ENCODE measurements at places on chromosomes 6 and 20.

GRCh38 chr20:5751856-5752255 lies 1.7 kb downstream of the SHLD1 start:
- no peak for DNase-seq

GRCh38 chr6:143050509-143050908 lies 10.2 kb upstream of the AIG1 start:
- no peak for DNase-seq

DNA sequence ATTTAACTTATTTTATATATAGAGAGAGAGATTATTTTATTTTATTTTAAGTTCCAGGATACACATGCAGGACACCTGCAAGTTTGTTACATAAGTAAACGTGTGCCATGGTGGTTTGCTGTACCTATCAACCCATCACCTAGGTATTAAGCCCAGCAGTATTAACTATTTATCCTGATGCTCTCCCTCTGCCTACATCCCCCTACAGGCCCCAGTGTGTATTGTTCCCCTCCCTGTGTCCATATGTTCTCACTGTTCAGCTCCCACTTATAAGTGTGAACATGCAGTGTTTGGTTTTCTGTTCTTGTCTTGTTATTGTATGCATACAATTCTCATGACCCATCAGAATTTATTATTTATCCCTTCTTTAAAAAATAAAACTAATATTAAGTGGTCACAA lies 34.6 kb downstream of the FKBP1C start:
- no peak for DNase-seq

- DNase-seq = peak; percentile 69
Measured at GRCh38 chr6:72422171-72422570, 199.7 kb upstream of the KCNQ5 start.

DNA sequence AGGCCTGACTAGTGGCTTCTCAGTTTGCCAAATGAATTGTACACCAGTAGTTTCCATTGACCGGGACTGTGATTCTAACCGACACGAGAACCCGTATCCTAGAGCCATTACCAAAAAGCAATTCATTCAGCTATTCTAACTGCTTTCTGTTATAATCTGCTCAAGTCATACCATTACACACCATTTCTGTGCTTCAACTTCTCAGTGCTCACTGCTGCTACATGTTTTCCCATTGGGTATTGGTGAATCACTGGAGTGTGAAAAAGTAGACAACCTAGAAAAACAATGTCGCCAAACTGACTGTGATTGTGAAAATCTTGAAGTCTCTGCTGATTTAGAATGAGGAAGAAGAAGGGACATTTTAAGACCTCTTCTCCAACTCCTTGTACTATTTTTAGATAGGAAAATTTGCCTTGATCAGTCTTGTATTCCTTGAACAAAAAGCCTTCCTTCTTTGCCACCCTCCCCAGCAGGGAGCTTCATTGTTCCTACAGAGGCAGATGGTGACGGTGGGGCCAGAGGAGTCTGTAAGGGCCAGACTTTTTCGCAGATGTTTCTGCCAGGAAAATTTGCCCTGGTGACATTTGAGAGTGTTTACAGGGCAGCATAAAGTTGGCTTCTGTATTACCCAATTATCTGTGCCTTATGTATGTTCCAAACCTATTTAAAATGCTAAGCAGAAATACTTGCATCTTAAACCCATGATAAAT lies 31.7 kb upstream of the MAP3K4 start:
- no peak for DNase-seq

GRCh38 chr6:149513915-149514314 lies 29.1 kb upstream of the ZC3H12D start:
- DNase-seq = no peak

DNA sequence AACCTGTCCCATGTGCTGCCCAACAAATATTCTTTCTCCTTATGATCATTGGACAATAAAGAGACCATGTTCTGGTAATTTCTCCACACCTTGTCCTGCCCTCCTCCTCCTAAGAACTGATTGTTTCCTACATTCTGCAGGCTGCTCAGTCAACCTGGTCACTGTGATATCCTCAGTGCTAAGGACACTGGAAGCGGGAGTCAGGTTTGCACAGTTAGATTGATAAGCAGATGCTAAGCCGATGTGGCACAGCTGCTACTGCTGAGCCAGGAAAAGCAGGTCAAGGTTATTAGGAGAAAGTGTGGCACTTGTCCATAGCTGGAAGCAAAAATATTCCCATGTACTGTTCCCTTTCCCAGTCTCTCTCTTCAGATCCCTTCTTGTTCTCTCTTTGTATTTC lies 154.8 kb downstream of the TFAP2B start:
- DNase-seq = no peak

DNA sequence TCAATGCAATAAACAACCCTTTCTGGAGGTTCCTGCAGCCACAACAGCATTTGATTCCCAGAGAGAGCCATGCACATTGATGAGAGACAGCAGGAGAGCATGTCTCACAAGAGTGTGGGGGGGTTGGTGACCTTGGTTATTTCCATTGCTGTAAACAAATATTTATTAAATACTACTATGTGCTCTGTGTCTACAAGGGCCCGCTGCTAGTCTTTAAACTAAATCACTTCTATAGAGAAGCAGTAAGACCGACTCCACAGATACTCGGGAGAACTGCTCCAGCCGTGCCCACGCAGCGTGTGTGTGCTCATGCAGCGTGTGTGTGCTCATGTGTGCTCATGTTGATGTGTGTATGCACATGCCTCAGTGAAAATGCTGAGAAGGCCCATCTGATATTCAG lies 82.7 kb upstream of the TRAF3IP2 start:
- DNase-seq = no peak

DNA sequence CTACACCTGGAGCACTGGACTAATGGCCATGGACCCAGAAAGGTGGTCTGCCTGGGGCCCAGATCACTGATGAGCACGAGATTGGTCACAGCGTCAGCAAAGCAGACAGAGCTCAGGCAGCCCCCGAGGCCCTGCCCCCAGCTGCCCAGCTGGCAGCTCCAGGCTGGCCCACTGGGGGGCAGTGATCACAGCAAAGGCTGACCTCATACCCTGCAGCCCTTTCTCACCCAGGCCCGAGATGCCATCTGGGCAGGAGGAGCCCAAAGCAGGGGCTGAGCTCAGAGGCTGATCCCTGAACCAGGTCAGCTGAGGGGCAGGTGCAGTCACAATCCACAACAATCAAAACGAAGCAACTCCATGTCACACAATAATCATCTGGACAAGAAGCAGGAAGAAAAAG lies 4.1 kb downstream of the MAP1LC3A start:
- no peak for DNase-seq

DNA sequence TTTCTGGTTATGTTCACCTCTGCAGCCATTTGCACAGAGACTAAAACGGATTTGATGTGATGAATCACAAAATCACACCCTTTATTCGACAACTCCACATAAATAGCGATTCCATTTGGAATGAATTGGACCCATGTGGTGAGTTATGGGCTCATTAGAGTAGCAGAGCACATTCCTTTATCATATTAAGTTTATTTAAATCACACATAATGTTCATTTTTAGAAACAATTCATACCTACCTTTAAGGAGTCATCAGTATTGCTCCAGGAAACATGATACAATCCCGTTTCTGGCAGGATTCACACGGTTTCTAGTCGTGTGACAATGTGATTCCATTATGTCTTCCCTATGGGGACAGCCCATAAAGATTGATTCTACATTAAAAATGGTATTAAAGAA lies 303.5 kb downstream of the CDH4 start:
- DNase-seq = no peak

DNA sequence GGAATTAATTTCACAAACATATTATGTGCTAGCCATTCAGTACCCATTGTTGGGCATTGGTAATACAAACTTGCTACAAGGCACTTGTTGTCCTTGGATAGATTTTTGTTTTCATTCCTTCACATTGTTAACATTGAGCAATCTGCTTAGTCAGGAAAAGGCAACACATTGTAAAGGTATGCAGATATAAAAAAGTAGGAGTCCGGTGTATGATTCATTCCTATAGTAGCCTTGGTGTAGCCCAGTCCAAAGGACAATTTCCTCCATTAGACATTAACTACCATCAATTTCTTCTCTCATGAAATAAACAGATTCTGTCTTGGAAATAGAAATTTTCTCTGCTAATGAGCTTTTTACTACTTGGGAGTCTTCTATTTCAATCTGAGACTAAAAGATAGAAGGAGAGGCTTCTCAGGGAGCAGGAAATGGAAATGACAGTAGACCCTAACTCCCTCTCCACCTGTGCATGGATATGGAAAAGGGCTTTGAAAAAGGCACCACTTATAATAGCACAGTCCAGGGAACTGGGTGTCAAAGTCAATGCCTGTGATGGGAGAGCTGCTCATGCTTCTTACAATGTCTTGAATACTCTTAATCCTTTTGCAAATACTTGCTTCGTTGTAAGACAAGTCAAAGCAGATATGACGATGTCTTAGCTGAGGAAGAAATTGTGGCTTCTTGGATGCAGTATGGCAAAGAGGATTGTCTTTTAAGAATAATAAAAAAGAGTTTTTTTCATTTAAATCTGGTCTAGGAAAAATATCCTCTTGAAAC lies 369.4 kb upstream of the CITED2 start:
- no peak for DNase-seq

DNA sequence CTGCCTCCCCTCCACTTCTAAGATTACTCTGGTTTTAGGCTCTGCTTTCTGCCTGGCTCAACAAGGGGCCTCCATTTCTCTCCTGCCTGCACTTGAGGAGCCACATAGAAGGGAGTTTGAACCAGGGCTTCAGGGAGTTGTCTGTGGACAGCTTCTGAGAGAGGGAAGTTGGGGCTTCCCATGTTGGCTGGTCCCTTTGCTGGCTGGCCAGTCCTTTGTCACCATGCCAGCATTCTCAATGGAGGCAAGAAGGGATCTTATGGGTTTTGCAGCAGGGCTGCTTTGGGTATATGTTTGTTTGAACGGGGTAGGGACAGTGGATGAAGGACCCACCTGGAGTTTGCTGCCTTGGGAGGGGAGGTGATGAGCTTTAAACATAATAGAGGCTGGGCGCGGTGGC lies 124.9 kb downstream of the CARMIL1 start:
- no peak for DNase-seq

- DNase-seq = no peak
Measured at GRCh38 chr20:47250360-47250759, 106.1 kb downstream of the ZMYND8 start.

DNA sequence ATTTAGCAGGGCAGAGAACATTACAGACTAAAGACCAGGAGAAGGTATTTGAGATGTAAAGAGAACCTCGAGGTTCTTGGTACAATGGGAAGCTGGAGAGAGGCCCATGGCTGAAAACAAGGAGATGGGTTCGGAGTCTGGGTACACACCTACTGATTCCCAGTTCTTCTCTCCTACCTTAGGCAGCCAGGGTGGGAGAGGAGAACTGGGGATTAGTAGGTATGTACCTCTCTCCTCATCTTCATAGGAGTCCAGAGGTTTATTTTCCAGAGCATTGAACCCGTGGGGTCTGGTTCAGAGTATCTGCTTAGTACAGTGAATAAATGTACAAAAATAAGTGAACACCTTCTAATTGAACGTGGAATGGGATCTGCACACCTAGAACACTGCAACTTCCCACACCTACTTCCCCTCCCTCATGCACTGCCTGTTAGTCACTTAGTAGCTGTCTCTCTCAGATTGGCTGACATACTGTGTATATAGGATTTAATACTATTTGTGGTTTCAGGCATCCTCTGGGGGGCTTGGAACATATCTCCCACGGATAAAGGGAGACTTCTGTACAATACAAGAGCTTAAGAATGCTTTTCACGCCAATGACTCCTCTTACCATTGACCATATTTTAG lies 23.5 kb upstream of the NUP153 start:
- DNase-seq = no peak

DNA sequence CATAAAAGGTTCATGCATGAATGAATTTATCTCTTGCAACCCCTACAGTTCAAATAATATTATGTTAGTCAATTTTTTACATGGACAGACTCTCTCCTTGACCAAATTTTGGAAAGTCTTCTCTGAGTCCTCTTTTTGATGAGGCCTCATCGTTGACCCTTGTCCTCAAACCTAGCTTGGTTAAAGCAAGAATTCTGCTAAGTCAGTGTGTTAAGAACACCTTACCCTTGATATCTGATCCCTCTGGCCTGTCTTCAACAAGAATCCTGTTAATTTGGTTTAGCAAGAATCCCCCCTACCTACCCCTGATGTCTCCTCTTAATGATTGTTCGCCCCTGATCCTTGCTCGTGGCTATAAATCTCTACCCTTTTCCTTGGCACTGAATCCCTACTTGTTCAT lies 301.4 kb downstream of the LAMA2 start:
- no peak for DNase-seq

GRCh38 chr20:64082820-64083377 lies 1.3 kb downstream of the LKAAEAR1 start:
- no peak for DNase-seq

GRCh38 chr6:150573041-150573681 lies 26.5 kb upstream of the PLEKHG1 start:
- no peak for DNase-seq

DNA sequence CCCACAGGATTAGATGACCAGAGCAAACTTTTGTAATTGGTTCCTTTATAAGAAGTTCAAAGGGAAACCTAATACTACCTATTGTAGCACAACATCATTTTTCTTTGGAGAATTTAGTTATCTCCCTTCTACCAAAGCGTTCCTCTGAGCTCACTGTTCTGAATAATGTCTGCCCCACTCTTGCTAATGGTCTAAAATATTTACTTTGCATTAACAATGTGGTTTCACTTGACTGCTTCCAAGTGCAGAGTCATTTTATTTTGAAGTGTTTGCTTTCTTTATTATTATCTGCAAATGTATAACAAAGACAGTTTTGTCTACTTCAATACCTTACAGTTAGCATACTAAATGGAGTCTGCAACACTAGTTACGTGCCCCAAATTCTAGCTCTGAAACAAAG lies 15.0 kb downstream of the TRAPPC3L start:
- no peak for DNase-seq

DNA sequence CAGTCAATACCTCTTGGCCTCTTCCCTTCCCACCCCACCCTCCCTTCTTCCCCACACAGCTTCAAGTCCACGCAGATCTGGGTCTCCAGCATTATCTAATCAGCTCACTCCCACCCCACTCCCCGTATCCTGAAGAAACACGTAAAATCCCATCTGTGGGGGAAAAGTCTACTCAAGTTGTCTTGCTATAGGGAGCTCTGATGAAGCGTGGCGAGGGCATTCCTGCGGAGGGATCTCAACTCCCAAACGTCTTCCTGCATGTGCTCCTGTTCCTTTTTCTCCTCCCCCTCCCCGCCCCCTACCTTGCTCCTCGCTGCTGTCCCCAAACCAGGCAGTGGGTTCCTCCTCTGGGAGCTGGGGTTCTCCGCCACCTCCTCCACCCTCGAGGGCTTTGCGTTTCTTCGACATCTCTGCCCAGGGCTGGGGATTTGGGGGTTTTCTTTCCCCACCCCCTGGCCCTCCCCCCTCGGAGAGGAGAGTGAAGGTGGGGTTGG lies 181.8 kb downstream of the TBXT start:
- DNase-seq = no peak

All from T1000 (cell line).